Upper lobe of right lung (tissue), 1 donor: ENCODE measurements at places on chromosomes 16 and 17. TPM values are rescaled to one million over a fixed set of nuclear protein-coding genes. Genes with fewer than 3 reads are reported as not detected.

- peaks cover 29% of the 10 kb centered on the region for H3K36me3 ChIP-seq
- H3K27me3 ChIP-seq, result no peaks in the 10 kb centered on the region
- H3K4me3 ChIP-seq, result no peak overlapping the region
Observed at GRCh38 chr17:18267927-18268711, 7.7 kb downstream of the MIEF2 start.

GRCh38 chr16:30374538-30374937 lies at the start of gene MYL11:
MYL11 (plus strand) TSS chr16:30374802; CDS start chr16:30374858, 56 bp downstream.
- H3K36me3 ChIP-seq, result no peaks in the 10 kb centered on the region
- H3K27me3 ChIP-seq, result no peaks in the 10 kb centered on the region
- no peak within 1 kb of the TSS for H3K27ac ChIP-seq
- no peak for DNase-seq
- H3K4me3 ChIP-seq, result no peak within 1 kb of the TSS

DNA sequence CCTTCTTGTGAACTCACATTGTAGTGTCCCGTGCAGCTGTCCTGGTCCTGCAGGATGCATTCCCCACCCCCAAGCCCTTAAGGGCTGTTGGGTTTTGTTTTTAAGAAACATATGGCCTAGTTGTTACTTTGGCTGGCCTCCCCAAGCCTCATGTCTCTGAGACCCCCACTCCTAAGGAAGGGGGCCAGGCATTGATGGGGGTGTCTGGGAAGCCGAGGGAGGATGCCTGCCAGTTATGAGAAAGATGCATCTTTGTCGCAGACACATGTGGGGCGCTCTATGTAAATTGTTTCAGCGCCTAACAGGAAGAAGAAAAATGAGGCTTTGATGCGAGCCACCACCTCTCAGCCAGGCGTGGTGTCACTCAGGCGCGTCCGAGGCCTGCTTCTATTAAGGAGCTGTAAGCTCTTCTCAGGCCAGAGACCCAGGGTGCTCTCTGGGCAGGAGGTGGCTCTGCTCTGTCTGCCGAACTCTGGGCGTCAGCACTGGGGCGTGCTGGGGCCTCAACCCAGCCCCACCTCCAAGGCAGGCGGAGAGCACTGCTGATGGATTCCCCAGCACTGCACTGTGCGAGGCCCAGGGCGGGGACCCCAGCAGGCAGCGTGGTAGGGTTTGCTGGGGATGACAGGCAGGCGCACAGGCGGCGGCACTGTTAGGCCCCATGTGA lies 70.6 kb downstream of the SREBF1 start:
- H3K36me3 ChIP-seq, result no peaks in the 10 kb centered on the region
- no peak for DNase-seq
- H3K4me1 ChIP-seq, result peaks cover 6% of the 10 kb centered on the region

DNA sequence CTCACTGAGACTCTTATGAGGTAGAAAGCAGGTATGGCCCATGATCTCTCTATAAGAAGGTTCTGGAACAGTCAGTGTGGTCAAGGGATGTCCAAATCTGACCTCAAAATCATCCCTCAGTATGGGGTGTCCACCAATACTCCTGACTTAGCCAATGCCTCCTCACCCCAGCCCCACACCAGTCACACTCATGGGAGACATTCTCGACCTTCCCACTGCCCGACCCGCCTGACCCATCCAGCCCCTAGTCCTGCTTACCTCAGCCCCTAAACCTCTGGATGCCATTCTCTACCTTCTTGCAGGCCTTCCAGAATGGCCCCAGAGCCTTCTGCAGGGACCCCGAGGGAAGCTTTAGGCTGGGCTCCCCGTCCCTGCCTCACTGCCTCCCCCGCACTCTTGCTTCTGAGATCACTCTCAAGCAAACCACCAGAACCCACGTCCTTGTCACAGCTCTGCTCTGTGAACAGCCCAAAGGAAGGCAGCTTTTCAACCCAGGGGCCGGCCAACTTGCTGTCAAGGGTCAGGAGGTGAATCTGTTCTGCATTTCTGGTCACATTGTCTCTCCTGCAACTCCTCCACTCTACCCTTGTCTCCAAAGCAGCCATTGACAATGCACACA lies 44.9 kb upstream of the RBFOX3 start:
- no peaks in the 10 kb centered on the region for H3K4me1 ChIP-seq
- H3K36me3 ChIP-seq, result no peaks in the 10 kb centered on the region
- peaks cover 20% of the 10 kb centered on the region for H3K27me3 ChIP-seq
- no peak overlapping the region for H3K4me3 ChIP-seq
- DNase-seq, result no peak
- H3K27ac ChIP-seq, result no peak overlapping the region

GRCh38 chr17:19750835-19751234 lies 2.7 kb upstream of the ALDH3A1 start:
- peaks cover 15% of the 10 kb centered on the region for H3K4me1 ChIP-seq
- no peaks in the 10 kb centered on the region for H3K27me3 ChIP-seq
- no peak overlapping the region for H3K4me3 ChIP-seq
- H3K27ac ChIP-seq, result no peak overlapping the region
- H3K36me3 ChIP-seq, result no peaks in the 10 kb centered on the region

DNA sequence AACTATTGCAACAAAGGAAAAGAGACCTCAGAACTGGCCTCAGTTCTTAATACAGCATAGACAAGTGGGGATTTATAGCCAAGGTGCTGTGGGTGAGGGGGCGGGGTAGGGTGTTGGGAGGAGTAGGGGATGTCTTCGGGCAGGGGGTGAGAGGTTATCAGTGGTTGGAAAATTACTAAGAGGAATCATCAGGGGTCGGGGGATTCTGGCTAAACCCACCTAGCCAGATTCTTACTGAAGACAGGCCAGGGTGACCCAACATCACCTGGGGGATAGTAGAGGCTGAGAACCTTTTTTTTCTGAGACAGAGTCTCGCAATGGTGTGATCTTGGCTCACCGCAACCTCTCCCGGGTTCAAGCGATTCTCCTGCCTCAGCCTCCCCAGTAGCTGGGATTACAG lies 32.6 kb downstream of the HS3ST3B1 start:
- H3K4me3 ChIP-seq, result no peak overlapping the region
- no peak for DNase-seq
- H3K27me3 ChIP-seq, result no peaks in the 10 kb centered on the region
- no peak overlapping the region for H3K27ac ChIP-seq
- peaks cover 7% of the 10 kb centered on the region for H3K4me1 ChIP-seq

- no peak overlapping the region for H3K4me3 ChIP-seq
- no peak for DNase-seq
- no peaks in the 10 kb centered on the region for H3K27me3 ChIP-seq
- H3K36me3 ChIP-seq, result peaks cover 66% of the 10 kb centered on the region
- peak overlapping the region; percentile 38 for H3K27ac ChIP-seq
- H3K4me1 ChIP-seq, result peaks cover 13% of the 10 kb centered on the region
Observed at GRCh38 chr16:4862639-4863038, 15.4 kb downstream of the UBN1 start.

GRCh38 chr16:55480228-55480655 lies 1.2 kb downstream of the MMP2 start:
- peaks cover 17% of the 10 kb centered on the region for H3K4me1 ChIP-seq
- DNase-seq, result peak; percentile 87
- no peaks in the 10 kb centered on the region for H3K27me3 ChIP-seq
- peak overlapping the region; percentile 88 for H3K27ac ChIP-seq
- peak overlapping the region; percentile 57 for H3K4me3 ChIP-seq
- H3K36me3 ChIP-seq, result peaks cover 13% of the 10 kb centered on the region

- no peaks in the 10 kb centered on the region for H3K27me3 ChIP-seq
- H3K4me3 ChIP-seq, result no peak overlapping the region
- no peaks in the 10 kb centered on the region for H3K4me1 ChIP-seq
- no peaks in the 10 kb centered on the region for H3K36me3 ChIP-seq
Observed at GRCh38 chr17:9529033-9529700, 46.5 kb downstream of the STX8 start.

- H3K4me1 ChIP-seq, result no peaks in the 10 kb centered on the region
- H3K27ac ChIP-seq, result no peak overlapping the region
- no peak for DNase-seq
- no peak overlapping the region for H3K4me3 ChIP-seq
Observed at GRCh38 chr16:5605404-5605803, 507.8 kb upstream of the EEF2KMT start.

DNA sequence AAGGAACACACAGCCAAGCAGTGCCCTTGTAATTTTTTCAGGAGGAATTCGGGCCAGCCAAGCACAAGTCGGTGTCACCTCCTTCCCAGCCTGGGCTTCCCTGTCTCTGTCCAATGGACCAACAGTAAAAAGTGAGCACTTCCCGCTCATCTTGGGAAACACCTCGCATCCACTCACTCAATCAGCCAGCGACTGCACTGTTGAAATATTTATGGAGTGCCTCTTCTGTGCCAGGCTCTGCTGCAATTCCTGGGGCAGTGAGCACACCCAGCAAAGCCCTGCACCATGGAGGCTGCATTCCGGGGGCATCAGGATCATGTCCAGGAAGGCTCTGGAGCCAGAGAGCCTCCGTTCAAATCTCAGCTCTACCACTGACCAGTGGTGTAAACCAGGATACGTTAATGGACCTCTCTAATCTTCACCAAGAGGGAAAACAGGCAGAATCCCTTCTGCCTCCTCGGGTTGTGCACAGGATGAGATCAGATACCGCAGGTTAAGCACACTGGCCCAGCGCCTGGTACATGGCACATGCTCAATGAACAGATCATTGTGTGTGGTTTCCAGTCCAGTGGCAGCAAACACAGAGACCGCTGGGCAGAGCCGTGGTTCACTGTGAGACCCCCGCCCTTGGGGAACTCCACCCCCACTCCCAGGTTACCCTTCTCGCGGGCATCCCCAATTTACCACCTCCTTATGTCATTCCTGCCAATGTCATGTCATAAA lies 194.3 kb downstream of the ZNF423 start:
- DNase-seq, result no peak
- no peaks in the 10 kb centered on the region for H3K27me3 ChIP-seq
- H3K4me1 ChIP-seq, result peaks cover 10% of the 10 kb centered on the region
- no peak overlapping the region for H3K4me3 ChIP-seq

DNA sequence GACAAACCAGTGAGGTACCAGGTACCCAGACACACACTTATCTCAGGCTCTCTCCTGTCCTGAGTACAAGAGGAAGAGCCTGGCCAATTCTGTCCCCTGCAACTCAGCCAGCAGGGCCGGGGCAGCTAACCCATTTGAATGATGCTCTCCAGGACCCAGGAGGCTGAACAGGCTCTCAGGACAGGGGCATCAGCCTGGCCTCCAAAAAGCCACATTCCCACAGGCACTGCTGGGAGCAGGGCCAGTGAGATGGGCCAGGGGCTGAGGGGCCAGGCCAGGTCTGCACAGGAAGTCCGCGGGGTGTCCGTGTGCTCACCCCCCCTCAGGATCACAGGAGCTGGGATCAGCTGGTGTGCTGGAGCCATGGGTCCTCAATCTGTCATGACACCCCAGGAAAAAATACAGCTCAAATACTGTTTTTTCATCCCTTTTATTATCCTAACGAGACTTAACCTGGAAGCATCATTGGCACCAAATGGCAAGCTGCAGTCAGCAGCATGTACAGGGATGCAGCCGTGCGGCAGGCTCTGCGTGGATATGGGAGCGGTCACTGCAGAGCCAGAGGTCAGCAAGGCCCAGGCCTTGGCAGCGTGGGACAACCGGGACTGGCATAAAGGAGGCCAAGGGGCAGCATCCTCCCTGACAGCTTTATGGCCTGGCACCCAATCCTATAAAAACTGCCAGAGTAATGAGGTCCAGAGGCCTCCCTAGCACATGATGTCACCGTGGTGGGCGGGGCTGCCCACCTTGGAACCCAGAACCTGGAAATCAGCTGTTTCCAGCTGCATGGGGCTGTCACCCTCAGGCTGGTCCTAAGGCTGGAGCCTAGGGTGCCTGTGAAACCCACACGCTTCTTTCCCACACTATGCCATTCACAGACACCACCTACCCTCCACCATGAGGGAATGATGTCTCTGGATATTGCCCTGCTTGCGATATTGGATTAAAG lies 276.7 kb downstream of the C16orf95 start:
- peaks cover 5% of the 10 kb centered on the region for H3K4me1 ChIP-seq
- no peak overlapping the region for H3K4me3 ChIP-seq
- no peak overlapping the region for H3K27ac ChIP-seq
- peak; percentile 35 for DNase-seq
- no peaks in the 10 kb centered on the region for H3K36me3 ChIP-seq
- peaks cover 22% of the 10 kb centered on the region for H3K27me3 ChIP-seq

- no peak overlapping the region for H3K4me3 ChIP-seq
- H3K36me3 ChIP-seq, result peaks cover 52% of the 10 kb centered on the region
- H3K27me3 ChIP-seq, result no peaks in the 10 kb centered on the region
Observed at GRCh38 chr16:70759666-70760065, 41.3 kb downstream of the VAC14 start.

GRCh38 chr17:13500947-13501346 lies 100.8 kb downstream of the HS3ST3A1 start:
- no peak overlapping the region for H3K4me3 ChIP-seq
- no peak for DNase-seq
- H3K27me3 ChIP-seq, result no peaks in the 10 kb centered on the region
- H3K27ac ChIP-seq, result no peak overlapping the region
- H3K36me3 ChIP-seq, result no peaks in the 10 kb centered on the region

DNA sequence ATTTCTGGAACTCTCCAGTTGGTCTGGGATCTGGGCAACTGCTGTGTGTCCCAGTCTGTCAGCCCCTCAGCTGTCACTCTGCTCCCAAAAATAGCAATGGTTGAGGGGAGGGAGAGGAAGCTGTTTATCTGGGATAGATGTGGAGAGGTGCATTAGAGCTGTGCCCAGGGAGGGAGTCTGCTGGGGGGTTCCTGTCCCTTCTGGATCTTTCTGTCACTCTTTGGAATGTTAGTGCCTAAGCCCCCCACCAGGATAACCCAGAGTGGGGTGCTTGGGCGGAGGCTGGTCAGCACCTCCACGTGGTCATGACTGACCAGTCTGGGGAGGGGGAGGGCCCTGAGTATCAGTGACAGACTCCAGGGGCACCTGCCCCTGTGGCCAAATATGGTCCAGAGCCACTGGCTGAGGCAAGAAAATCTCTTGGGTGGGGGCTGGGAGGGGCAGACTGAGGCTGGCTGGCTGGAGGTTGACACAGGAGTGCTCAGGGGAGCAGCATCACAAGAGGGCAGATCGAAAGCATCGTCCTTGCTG lies at the start of gene UNC45B:
TSS of gene UNC45B (plus strand) at position 443 of the 531 bp plus-strand sequence. CDS start 447 bp downstream, outside the sequence.
- H3K4me3 ChIP-seq, result no peak within 1 kb of the TSS
- H3K27me3 ChIP-seq, result no peaks in the 10 kb centered on the region
- no peaks in the 10 kb centered on the region for H3K4me1 ChIP-seq
- DNase-seq, result no peak

DNA sequence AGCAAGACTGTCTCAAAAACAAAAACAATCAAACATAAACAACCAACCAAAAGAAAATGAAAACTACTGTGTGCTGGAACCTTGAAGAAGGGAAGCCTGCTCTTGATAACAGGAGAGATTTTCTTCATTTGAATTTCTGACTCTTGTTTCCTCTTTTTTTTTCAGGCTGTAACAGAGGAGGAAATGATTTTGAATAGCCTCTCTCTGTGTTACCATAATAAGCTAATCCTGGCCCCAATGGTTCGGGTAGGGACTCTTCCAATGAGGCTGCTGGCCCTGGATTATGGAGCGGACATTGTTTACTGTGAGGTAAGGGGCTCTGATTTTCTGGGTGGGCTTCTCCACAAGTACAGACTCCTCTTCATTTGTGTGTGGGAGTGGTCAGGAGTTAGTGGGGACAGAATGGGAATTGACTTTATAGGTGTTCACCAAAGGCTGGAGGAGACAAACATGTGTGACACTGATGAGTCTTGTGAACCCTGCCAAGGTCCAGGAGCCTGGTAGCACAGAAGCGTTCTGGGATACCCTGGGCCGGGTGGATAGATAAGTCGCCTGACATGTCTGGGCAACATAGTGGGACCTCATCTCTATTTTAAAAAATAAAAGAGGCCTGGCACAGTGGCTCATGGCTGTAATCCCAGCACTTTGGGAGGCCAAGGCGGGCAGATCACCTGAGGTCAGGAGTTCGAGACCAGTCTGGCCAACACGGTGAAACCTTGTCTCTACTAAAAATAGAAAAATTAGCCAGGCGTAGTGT lies 14.9 kb downstream of the DUS2 start:
- H3K27ac ChIP-seq, result no peak overlapping the region
- no peak for DNase-seq
- H3K36me3 ChIP-seq, result peaks cover 6% of the 10 kb centered on the region
- H3K4me1 ChIP-seq, result peaks cover 25% of the 10 kb centered on the region
- H3K4me3 ChIP-seq, result no peak overlapping the region
- H3K27me3 ChIP-seq, result no peaks in the 10 kb centered on the region

The IGSF6 gene
- total RNA-seq, result 88.4 TPM

The C17orf58 gene
- 5.3 TPM for total RNA-seq

The NUTF2 gene
- 55.0 TPM for total RNA-seq

The CCL15 gene
- total RNA-seq, result 1.3 TPM
